ENCODE measurements at places on chromosomes 11 and 22.

DNA sequence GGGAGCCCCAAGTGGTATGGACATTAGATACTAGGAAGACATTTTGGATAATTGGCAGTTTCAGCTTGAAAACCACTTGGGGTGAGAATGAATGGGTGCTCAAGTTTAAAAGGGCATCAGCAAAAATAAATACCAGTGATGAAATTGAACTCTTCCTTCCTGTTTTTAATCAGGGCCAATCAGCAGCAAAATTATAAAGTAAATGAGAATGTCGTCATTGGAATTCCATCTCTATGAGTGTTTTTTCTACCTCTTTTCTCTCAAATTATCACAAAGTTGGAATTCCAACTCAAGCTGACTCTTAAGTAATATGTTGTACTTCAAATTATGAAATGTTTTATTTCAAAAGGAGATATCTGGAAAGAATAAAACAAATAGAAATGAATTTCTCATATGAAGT is 730.6 kb downstream of the METTL15 start:
- DNase-seq = peak; percentile 19

DNA sequence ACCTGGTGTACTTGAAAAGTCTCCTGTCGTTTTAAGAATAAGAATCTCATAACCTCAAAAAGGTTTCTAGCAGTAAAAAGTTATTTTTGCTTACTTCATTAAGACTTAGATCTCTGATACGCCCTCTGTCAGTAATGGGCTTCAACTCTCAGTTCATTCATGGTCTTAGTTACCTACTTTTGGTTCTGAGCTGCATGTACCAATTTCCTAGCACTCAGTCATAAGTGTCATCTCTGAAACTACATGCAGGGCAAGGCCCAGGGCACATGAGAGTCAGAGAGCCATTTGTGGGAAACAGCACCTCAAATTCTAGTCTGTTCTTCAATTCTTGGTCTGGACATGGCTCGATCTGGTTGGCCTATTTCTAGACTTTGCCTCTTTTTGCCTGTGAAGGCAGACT is 838.4 kb downstream of the FAM181B start:
- DNase-seq = no peak

DNA sequence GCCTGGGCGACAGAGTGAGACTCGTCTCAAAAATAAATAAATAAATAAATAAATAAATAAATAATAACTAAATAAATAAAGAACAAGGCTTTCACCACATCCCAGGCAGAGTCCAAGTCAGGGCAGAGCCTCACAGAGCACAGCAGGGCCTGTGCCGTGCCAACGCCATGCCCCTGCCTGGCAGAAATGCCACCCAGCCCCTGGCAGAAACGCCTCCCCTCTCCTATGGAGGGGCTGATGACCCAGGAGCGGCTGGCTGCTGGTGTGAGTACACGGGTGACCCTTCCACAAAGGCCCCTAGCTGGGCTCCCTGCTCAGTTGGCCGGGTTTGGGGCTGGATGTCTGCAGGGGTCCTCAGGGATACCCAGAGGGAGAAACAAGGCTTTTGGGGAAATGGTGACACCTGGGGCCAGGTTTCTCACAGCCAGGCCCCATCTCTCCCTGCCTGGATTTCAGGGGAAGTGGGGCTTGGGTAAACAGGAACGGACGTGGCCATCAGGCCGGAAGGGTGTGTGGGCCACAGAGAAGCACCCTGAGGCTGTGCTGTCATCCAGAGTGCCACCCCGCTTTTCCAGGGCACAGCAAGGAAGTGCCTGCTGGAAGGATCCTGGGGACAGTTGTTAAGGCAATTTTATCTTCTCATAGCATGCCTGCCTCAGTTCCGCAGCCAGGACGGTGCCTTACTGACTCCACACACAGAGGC is 5.1 kb downstream of the BID start:
- no peak for DNase-seq

DNA sequence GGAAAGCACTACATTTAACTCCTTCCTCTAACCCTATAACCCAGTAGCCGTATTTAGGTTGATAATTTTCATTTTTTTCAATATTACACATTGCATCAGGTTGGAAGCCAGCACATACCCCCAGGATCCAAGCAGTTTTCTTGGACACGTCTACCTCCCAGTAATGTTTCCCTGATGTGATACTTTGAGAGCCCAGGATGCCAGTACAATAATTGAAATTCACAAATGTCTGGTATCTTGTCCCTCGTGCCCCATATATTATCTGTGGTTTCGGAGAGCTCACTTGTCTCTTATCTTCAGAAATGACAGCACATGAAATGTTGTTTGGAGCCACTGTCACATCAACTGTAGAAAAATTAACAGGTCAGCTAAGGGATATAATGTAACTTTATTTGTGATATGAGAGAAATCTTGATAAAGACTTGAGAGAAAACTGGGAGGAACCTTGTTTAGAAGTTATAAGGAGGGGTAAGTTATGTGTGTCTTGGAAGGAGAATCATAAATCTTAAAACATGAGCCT is 19.8 kb downstream of the TRIM5 start:
- DNase-seq = no peak

GRCh38 chr11:12927221-12927620 is 81.9 kb upstream of the RASSF10 start:
- no peak for DNase-seq

DNA sequence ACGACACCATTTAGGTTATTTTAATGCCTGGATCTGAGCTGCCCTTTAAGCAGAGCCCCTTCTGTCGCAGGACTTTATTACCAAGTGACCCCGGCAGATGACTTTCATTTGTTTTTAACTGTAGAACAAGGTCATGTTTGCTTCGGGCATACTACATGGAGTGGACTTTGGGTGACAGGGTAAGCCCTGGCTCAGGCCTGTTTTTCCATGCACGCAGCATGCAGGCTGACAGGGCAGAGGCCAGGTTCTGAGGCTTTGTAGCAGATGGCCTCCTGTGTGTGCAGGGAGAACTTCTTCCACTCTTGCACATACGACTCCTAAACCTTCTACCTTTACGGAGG is 50.5 kb downstream of the SNX19 start:
- no peak for DNase-seq

DNA sequence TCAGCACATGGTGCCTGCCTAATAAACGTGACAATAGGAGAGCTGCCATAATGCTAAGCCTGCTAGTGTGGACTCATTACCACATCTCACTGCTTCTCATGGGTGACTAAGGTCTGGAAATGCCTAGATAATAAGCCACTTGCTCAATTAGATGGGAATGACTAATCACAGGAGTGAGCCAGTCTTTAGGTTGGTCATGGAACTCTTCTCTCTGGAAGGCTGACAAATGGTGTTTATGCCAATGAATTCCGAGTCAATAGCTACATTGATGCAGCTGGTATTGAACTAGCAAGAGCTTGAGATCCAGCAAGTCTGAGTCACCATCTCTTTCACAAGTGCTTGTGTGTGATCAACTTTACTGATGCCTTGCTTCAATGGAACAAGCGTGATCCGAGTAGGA is 334.9 kb downstream of the OPCML start:
- peak; percentile 67 for DNase-seq

DNA sequence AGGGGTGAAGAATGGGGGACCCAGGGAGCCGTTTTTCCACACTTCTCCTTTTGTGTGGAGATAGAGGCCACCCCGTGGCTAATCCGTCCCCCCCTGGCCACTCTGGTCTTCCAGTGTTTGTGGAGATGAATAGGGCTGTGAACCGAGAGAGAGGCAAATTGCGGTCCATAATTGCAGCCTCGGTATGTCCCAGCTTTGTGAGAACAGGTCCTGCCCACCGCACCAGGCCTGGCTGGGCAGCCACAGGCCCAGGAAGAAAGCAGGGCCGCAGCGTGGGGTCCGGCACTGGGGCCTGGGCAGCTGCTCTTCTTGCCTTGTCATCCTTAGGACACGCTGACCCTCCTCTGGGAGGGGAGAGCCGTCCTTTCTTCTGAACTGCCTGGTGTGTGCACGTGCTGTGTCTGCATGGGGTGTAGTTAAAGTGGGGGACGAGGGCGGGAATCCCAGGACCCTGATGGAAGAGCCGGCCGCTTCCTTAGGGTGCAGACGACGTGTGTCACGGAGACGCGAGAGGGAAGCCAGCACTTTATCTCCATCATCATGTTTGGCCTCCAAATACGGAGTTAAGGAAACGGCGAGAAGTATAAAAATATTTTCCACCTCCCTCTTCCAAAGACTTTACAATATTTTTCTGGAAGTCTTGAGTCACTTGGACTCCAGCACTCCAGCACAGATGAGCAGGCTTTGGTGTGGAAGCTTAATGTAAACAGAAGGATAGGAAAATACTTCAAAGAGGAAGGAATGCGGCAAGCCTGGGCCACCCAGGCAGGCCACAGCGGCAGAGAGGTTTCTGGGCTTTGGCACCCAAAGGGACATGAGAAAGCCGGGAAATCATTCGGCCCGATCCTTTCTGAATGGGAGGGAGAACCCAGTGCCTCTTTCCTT is 1248.4 kb downstream of the BRD1 start:
- no peak for DNase-seq

DNA sequence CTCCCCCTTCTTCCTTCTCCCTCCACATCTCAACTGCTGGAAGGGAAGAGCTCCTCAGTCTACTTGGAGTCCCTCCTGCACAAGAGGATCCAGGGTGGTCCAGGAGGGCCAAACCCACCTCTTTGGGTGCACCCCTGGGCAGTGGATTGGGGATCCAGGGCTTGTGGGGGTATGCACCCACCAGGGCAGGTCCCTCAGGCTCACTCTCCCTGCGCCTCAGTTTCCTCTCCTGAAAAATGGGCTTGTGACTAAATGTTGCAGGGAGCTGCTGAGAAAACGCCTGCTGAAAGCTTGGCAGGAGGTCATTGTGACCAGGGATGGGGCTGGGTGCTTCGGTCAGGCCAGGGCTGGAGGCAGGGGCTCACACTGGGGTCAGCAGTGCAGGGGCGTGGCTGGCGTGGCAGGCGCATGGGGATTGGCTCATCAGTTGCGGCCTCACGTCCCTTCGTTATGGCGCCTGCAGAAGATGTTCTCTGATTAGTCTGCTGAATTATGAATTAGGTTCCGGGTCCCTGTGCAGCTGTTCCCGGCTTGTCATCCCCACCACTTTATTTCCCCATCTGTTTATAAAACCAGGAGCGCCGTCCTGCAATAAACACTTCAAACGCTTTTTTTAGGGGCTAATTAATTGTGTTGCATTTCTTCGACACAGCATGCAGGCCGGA is 25.7 kb upstream of the CCDC188 start:
- DNase-seq = no peak

DNA sequence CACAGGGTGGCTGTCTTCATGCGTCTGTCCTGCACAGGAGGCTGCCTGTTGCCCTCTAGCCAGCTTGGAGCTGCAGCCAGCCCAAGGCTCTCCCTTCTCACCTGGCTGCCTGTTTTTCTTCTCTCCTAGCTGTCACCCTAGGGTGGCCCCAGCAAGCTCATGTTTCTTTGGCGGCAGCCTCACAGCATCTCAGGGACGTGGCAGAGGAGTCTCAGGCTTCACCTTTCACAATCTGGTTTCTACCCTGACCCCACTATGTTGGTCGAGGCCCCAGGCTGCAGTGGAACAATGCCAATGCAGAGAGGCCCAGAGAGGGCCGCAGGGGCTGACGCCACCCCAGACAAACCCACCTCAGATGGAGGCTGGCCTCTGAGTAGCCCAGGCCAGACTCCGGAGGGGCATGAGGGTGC is 2.5 kb upstream of the CLDN5 start:
- DNase-seq = no peak

DNA sequence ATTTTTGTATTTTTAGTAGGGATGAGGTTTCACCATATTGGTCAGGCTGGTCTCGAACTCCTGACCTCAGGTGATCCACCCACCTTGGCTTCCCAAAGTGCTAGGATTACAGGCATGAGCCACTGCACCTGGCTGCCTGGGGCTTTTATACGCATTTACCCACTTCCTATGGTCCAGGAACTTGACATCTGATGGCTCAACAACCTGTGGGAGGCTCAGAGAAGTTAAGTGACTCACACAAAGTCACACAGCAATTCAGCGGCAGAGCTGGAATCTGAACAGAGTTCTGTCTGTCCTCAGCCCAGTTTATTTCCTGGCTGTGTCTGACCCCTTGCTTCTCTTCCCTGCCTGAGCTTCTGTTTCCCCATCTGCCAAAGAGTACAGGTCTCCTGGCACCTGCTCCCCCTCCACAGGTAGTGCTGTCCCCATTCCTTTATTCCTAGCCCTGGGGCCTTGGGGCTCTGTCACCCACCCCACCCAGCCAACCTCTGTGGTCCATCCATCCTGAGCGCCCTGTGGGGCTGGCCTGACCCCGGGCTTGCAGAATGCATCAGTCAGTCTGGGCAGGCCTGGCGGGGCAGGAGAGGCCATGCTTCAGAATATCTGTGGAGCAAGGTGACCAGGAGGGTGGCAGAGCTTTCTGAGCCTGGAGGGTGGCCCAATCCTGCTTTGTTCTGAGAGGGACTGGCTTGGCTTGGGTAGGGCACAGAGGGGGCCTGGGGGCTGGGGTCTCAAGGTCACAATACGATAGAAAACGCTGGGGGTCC is 50.6 kb downstream of the CACNA1I start:
- DNase-seq = no peak

GRCh38 chr11:62267576-62267975 is 2.4 kb upstream of the SCGB2A2 start:
- DNase-seq = peak; percentile 58

DNA sequence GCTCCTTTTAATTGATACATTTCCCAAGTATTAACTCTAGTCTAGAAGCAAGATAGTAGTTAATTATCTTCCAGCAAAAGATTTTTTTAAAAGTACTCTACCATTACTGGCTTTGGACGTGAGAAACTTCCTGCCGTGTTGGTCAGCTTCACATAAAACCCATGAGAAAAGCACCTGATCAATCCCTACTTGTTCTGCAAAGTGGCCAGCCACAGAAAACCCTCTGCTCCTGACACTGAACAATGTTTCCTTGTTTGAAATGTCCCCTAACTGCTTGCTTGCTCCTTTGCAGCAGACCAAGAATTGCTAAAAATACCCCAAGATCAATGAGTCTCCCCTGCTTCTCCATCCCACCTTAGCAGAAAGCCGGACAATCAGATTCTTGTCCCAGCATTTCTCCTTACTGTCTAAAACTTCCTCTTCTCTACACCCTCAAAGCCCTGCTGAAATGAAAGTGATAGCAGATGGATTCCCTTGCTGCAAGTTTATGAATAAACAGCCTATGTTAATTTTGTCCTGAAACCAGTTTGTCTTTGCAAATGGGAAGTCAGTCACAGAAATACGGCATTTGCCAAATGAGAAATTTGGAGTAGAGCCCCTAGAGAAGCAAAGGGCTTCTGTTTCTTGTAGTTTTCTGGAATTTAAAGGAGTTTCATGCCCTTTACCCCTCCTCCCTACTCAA is 207.1 kb upstream of the ARHGAP20 start:
- no peak for DNase-seq

GRCh38 chr11:85694385-85694980 is 8.5 kb upstream of the CCDC89 start:
- peak; percentile 32 for DNase-seq

DNA sequence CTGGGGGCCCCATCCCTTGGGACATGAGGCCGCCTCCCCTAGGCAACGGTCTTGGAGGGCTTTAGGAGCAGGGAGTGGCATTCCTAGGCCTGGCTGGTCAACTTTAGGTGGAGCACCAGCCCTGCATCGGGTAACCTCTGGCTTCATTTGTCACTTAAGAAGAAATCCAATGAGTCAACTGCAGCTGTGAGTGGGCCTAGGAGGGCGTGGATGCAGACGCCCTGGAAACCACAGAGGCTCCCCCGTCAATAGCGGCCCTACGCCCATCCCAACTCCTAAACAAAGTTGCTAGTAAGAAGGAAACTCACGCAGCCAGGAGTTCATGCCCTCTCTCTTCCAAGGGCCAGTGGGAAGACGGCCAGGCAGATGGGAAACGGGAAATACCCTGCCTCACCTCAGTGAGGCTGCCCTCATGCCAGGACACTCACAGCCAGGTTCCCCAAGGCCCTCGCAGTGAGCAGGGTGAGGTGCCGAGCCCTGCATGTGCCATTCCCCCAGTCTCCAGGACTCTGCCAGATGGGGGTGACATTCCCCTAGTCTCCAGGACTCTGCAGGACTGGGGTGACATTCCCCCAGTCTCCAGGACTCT is 20.8 kb downstream of the BID start:
- DNase-seq = peak; percentile 58

- DNase-seq = no peak
These were observed at the start of gene OR10G8 for GRCh38 chr11:124026498-124026897. Gene OR10G8 (plus strand): TSS chr11:124026798. CDS start chr11:124029623, 2,825 bp downstream.

All from HT1080 (cell line).